ENCODE measurements at places on chromosomes 4 and X.

DNA sequence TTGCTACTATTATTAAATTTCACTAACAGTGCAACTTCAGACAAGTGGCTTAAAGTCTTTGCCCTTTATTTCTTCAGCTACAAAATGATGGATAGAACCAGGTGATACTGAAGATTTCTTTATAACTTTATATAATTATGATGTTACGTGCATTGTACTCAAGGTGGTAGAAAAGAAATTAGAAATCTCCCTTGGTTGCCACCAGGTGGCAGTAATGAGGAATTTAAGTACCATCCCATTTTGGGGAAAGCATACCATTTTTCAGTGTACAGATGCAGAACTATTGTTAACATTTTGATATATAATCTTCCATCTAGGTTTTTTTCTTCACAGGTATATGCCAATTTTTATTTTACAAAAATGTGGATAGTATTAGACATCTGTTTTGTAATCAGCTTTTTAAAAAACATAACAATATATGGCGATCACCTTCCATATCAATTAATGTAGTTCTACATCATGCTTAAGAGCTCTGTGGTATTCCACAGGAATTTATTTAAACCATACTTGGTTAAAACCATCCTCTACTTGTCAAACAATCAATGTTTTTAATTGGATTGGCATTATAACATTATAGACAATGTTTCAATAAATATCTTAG is 37.7 kb upstream of the RAB33B start:
- DNase-seq: no peak

DNA sequence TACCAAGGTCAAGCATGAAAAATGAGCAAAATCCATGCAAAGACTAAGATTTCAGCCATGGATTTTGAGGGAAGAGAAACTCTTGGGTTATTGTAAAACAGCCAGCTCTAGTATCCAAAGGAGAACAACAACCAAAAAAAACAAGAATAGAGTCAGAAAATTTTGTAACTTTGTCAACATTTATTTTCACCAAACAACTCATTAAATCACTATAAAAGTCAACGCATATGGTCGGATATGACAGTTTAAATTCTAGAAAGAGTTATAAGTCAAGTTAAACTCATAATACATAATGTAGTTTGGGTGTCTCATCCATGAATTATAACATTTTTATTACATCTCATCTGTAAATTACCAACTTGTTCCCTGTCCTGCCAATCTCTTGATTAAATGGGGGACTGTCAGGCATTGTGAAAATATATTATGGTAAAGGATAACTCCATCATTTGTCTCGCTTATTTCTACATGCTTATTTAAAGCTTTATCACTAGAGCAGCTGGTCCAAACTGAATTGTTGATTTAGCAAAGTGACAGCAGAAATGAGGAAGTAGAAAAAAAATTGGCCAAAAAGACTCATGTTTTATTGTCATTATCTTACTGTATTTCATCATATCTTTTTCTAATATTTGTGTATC is 224.8 kb upstream of the NOCT start:
- DNase-seq: no peak

DNA sequence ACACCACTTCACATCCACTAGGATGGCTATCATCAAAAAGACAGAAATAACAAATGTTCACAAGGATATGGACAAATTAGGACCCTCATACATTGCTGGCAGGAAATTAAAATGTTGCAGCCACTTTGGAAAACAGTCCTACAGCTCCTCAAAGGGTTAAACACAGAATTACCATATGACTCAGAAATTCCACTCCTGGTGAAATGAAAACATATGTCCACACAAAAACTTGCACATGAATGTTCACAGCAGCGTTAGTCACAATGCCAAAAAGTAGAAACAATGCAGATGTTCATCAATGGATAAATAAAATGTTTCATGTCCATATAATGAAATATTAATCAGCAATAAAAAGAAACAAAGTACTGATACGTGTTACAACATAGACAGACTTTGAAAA is 15.1 kb downstream of the S100G start:
- DNase-seq: no peak

GRCh38 chr4:40309250-40309774 is 25.8 kb upstream of the CHRNA9 start:
- peak; percentile 94 for DNase-seq

DNA sequence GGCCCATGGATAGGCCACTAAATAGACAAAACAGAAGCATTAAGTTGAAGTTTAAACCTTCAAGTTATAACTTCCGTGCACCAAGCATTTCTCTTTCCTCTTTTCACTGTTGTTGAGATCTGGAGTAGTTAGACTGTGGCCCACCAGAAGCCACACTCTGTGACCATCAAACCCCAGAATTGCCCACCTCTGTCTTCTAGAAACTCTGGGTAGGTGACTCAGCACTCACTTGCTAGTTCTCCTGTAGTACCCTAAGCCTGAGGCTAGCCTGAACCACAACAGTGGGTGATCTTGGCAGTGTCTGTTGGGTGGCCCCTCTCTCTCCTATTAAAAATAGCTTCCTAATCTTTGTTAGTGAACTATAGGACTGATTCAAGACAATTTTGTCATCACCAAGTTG is 24.6 kb upstream of the CD40LG start:
- no peak for DNase-seq

- DNase-seq: no peak
These were observed 436.6 kb downstream of the RPA4 start for GRCh38 chrX:97320305-97320704.

DNA sequence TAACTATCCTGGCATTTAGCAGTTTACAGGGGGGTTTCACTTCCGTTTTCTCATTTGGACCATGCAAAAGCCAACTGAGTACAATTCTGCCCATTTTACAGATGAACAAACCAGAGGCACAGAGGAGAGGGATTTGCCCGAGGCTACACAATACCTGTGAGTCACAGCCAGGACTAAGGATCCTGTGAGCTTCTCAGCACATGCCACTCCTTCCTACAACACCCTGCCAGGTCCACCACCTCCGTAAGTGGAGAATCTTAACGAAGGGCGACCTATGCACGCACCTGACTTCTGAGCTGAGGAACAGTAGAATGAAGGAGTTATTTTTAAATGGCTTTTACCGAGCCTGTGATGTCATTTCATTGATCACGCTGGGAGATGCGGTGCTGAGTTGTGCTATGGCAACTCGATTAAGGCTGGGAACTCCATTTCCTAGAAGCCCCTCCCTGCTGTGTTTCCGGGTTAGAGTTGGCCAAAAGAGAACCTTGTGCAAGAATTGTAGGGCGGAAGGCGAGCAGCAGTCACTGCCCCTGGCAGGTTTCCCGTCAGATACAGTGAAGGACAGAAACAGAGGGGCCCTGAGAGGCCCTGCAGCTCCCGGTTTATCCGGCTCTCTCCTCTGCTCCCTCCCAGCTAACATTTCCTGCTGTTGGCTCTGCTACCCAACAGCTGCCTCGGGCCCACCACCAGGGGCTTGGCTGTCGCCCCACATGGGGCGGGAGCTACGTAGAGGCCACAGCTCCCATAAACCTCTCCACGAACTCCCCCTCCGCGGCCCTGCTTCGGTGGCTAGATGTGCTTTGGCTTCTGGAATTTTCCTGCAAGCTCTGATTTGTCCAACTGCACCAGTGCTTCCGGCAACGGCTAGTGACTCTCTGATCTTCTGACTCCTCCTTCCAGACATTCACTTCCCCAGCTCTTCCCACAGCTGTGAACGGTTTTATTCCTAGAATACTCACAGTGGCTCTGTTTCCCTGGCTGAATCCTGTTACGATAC is 75.1 kb upstream of the USP9X start:
- DNase-seq: peak; percentile 85

GRCh38 chrX:34299451-34299967 is 167.4 kb upstream of the FAM47A start:
- DNase-seq: no peak

DNA sequence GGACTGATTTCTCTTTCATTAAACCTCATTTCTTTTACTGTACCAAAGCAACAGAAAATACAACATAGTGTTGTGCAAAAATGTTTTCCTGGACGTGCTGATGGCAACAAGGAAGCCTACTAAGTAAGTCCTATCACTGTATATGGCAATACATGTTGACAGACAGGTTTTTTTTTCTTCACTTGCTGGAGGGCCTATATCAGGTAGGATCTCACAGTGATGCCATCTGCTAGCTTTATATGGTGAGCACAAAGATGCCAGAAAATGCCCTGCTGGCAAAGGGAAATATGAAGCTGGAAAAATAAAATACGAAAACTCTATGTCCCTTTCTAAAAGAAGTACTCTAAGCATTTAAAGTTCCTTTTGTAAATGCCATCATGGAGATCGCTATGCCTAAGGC is 119.0 kb upstream of the PDLIM3 start:
- DNase-seq: no peak

DNA sequence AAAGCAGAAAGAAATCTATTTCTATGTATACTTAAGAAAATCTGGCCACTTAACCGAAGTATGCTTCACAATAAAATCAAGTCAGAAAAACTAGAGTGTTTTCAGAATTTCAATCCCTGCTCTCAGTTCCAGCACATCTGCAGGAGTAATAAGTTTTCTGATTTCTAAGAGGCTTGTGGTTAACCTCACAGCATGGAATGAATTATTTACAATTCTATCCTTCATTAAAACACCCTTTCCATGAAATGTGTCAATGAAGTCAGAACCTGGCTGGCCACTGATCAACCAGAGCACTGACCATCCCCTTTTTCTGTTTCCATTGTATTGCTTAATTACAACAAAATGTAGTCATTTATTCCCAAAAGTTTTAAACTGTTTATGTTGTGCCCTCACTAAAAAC is 781.4 kb upstream of the INTU start:
- DNase-seq: no peak

- DNase-seq: no peak
These were observed 25.6 kb upstream of the MMRN1 start for GRCh38 chr4:89868999-89869589.

- no peak for DNase-seq
These were observed 69.6 kb downstream of the TBCK start for GRCh38 chr4:106246441-106246840.

GRCh38 chr4:47213971-47214370 is 182.6 kb downstream of the GABRB1 start:
- no peak for DNase-seq

GRCh38 chr4:174086829-174087799 is 196.4 kb downstream of the FBXO8 start:
- DNase-seq: no peak

DNA sequence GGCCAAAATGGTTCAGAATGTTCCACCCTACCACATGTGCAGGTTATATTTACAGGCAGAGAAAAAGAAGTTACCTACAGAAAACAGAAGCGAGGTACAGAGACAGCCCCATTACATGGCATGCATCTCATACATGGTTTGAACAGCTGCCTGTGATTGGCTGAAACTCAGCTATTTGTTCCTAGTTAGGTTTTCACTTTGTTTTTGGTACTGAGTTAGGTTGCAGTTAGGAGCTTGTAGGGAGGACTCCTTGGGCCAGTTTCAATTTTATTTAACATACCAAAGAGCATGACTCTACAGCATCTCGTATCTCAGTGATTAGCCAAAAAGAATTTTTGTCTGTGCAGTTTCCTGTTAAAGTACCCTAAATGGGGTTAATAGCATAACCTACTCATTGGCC is 392.0 kb downstream of the MAPK10 start:
- DNase-seq: no peak

- DNase-seq: no peak
These were observed 8.4 kb upstream of the PRPS1 start for GRCh38 chrX:107619885-107620322.

DNA sequence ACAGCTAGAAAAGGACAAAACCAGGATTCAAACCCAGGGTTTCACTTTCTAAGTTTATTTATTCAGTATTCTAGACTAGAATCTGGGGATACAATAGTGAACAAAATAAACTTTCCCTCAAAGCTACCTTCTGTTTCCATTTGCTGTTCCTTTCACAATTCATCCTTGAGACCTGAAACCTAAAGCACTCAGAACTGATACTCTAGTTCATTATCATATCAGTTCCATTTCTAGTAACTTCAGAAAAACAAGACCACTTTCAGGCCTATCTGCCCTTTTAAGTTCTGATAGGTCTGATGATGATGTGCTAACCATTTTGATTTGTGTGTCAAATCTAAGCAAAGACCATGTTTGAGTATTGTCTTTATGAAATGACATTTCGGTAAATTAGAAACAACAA is 7.8 kb upstream of the XK start:
- DNase-seq: no peak

DNA sequence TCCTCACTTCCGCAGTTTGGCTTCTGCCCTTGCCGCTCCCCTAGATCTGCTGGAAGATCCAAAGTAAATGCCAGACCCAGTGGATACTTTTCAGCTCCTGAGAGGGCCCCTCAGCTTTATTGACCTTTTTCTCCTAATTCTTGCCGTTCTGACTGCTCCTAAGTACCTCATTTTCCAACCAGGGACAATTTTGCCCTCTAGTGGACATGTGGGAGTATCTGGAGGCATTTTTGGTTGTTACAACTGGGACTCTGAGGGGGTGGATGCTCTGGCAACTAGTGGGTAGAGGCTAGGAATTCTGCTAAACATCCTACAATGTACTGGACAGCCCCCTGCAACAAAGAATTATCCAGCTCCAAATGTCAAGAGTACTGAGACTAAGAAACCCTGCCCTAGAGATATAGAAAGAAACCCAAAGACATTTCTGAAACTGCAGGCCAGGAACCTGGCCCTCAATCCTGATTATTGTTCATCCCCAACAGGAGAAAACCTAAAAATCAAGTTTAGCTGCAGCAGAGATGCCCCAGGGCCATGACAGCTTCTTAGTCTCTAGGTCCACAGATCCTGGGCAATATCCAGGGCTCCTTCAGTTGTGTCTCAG is 3.4 kb downstream of the TEX13B start:
- DNase-seq: peak; percentile 40

DNA sequence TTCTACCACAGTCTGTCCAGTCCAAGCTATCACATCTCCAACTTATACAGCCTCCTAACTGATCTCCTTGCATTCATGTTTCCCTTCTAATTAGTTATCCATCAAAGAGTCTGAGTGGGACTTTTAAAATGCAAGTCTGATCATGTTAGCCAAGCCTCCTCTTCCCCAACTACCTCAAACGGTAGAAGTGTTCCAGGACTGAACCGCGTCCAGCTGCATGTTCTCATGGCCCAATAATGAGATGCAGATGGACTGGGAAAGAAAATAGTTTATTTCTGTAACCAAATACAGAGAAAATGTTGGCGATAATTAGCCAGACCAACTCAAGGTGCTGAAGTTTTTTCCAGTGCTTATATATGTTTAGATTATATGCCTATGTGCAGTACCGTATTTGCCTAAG is 46.6 kb upstream of the PPP1R2C start:
- DNase-seq: no peak

GRCh38 chr4:15349531-15349935 is 78.3 kb upstream of the C1QTNF7 start:
- DNase-seq: no peak

All from H9 (cell line).